ENCODE measurements at places on chromosomes 11 and 22. TPM values are rescaled to one million over a fixed set of nuclear protein-coding genes. Genes with fewer than 3 reads are reported as not detected.

UBQLN3 gene
- total RNA-seq, result not detected

- DNase-seq, result no peak
Observed at GRCh38 chr11:7272373-7272772, 20.7 kb downstream of the SYT9 start.

DNA sequence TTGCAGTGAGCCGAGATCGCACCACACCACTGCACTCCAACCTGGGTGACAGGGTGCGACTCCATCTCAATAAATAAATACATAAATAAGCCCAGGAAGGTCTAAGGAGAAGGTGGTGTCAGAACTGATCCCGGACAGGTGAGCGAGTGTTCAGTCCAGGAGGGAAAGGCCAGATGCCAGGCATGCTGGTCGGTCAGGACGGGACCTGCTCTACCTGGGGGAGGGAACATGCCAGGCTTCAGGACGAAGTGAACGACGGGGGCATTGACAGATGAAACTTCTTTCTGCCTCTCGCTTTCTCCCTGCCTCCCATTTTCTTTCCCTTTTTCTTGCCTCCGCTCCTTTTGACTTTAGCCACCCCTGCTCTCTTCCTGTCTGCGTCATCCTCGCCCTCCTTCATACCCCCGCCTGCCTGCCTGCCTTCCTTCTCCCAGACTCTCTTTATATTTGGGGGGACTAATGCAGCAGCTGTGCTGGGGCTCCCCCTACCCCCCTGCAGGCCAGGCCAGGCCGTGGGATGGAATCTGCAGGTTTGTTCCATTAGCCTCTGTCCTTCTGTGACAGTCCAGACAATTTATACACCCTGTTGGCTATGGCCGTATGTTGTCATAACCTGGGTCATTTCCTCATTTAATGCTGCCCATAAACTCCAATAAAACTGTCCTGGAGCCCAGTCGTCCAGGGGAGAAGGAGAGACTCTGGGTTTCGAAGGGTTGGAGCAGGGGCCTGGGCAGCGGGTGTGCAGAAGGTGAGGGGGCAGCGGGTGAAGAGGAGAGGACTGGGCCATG is 209.2 kb upstream of the TBCEL start:
- DNase-seq, result no peak

PRR5L gene
- 14.2 TPM for total RNA-seq

CDC42BPG gene
- 1.5 TPM for total RNA-seq

OR51A7 gene
- not detected for total RNA-seq

OR6A2 gene
- total RNA-seq, result 0.07 TPM
